Stimulated activated CD8-positive, alpha-beta memory T cell treated with anti-CD3 and anti-CD28 coated beads, Interleukin-12 subunit alpha, Interleukin-12 subunit beta, amount 100 ng/mL, for 1 hour (primary cell): ENCODE measurements at places on chromosomes 16 and 17.

DNA sequence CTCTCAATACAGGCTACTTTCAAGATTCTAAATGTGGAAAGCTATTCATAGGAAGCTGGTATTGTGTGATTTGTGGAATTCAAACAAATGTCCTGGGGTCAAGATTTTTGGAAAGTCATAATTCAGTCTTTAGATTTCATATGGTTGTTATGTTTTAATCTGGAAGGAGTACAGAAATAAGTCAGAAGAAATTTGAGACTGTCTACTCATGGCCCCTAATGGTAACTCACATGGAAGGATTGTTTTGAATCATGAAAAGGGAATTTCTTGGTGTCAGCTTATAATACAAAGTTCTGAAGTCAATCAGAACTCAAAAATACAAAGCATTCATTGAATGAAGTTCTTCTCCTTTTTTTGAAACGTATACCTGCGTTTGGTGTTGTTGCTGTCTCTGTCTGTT is 3.1 kb downstream of the KCNJ2 start:
- DNase-seq, result no peak

GRCh38 chr16:66895689-66895979 is 15.3 kb downstream of the PDP2 start:
- DNase-seq, result no peak

GRCh38 chr16:87918866-87919680 is 17.3 kb downstream of the CA5A start:
- DNase-seq, result no peak

- no peak for DNase-seq
Observed at GRCh38 chr16:55488306-55488705, 9.3 kb downstream of the MMP2 start.

DNA sequence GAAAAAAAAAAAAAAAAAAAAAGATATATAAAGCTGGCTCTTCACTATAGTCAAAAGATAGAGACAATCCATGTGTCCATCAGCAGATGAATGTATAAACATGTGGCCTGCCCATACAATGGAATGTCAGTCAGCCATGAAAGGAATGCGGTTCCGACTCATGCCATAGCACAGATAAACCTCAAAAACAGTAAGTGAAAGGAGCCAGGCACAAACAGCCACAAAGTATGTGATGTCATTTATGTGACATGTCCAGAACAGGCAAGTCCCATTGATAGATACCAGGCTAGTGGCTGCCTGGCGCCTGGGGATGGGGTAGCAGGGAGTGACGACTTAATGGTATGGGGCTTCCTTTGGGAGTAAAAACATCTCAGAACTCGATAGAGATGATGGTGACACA is 155.7 kb downstream of the CMIP start:
- no peak for DNase-seq

- DNase-seq, result no peak
Observed at GRCh38 chr16:65468133-65468532, 346.3 kb upstream of the CDH11 start.

DNA sequence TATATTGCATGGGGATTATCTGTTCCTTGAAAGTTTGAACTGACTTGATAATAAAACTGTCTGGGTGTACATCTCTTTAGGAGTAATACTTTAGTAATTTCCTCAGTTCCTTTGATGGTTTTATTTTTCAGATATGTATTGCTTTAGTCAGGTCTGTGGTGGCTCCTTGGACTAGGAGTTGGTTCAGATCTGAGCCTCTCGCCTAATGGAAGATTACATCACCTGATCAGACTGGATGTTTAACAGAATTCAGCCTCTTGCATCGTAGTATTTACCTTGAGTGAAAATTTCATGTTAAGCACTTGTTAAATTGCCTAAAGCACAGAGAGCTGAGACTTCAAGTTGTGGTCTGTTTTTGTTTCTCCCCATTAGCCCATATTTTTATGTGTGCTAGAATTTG is 267.3 kb downstream of the MAP2K4 start:
- DNase-seq, result no peak

DNA sequence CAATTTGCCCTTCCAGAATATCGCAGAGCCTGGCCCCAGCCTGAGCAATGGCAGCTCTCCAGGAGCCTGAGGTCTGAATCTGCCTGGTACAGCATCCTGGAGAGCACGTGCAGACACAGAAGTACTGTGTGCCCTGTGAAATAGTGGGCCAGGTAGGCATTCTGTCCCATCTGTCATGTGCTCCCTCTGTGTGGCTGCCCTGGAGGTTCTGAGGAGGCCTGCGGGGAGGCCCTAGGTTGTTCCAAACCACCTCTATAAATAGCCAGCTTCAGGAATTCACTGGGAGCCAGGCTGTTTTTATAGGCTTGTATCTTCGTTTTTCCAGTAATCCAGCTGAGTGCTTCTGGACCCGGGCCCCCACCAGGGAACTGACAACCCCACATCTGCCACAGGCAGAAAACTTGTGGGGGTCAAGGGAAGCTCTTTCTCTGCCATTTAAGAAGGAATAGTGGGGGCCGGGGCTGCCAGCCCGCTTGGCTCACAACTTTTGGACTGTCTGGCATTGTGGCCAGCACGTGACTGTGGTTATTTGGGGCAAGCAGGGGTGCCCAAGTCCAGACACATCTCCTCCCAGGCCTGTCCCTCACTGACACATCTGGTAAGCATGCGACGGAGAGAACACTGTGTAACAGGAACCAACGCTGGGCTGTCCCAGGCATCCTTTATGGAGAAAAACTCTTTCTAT is 356.3 kb upstream of the TNRC6C start:
- DNase-seq, result no peak

DNA sequence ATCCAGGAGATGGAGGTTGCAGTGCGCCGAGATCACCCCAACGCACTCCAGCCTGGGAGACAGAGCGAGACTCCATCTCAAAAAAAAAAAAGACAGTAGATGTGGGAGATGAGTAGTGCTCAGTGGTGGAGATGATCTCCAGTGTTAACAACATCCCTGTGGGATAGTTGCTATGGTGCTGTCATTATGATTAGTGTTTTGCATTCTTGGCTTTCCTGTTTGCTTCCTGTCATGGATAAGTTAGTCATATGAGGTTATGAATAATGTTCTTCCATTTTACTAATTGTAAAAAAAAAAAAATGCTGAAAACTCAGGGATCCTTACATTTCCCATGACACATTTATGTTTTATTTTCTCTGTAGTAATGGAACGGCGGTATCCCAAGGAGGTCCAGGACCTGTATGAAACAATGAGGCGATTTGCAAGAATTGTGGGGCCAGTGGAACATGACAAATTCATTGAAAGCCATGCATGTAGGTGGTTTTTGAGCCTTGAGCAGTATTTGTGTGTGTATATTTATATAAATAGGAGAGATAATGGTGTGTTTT is 24.5 kb upstream of the DUSP14 start:
- DNase-seq, result no peak

DNA sequence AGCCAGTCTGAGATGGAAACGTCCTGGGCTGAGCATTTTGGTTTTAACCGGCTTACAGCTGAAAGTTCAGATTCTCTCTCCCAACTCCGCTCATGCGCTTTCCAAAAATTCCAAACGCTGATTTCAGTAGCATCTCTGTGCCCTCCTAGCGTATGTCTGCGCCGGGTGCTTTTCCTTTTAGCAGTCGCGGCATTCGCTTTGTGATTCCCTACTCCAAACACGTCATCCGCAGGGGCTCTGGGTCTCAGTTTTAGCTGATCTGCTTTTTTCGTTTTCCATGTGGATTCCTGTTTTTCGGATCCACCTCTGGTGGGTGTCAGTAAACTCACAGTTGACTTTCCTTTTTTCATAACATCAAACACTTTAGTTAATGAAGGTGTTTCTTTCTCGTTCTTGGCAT is 22.1 kb upstream of the TVP23A start:
- DNase-seq, result no peak

GRCh38 chr17:8709006-8709405 is 35.6 kb downstream of the CCDC42 start:
- DNase-seq, result no peak

DNA sequence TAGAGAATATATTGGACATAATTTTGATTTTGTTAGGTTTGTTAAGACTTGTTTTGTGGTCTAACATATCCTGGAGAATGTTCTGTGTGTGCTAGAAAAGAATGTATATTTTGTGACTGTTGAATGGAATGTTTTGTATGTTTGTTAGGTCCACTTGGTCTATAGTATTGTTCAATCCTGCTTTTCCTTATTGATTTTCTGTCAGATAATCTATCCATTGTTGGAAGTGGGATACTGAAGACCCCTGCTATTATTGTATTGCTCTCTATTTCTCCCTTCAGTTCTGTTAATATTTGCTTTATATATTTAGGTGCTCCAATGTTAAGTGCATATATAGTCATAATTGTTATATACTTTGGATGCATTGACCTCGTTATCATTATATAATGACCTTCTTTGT is 33.0 kb upstream of the NKD1 start:
- DNase-seq, result no peak
